Psoas muscle (tissue), 8 donors: ENCODE measurements at places on chromosomes 7 and 10. TPM values are rescaled to one million over a fixed set of nuclear protein-coding genes. Genes with fewer than 3 reads are reported as not detected.

The LIPJ gene
- total RNA-seq: 0.23 TPM

The TFEC gene
- 0.71 TPM for total RNA-seq

The RET gene
- total RNA-seq: 0.49 TPM

The GPR37 gene
- total RNA-seq: 0.22 TPM

The TWIST1 gene
- total RNA-seq: 0.32 TPM

The NPFFR1 gene
- total RNA-seq: not detected

The TSPAN33 gene
- total RNA-seq: 15.4 TPM

The RBM20 gene
- 14.2 TPM for total RNA-seq

The EPDR1 gene
- total RNA-seq: 51.9 TPM

The CUTC gene
- total RNA-seq: 108 TPM

The TRPV5 gene
- total RNA-seq: not detected

The POLR2J2 gene
- total RNA-seq: 2.9 TPM

The EN2 gene
- total RNA-seq: 0.52 TPM

The TMEM243 gene
- total RNA-seq: 2.6 TPM

The NEUROD6 gene
- not detected for total RNA-seq

The UTF1 gene
- total RNA-seq: not detected

The TACR2 gene
- total RNA-seq: 0.25 TPM

The DOCK4 gene
- 7.1 TPM for total RNA-seq

The GPR15LG gene
- not detected for total RNA-seq

The SFRP5 gene
- not detected for total RNA-seq

The SEMA3D gene
- 0.16 TPM for total RNA-seq

The C10orf71 gene
- 113 TPM for total RNA-seq

The STARD3NL gene
- 15.6 TPM for total RNA-seq

The ECHDC3 gene
- total RNA-seq: 42.5 TPM

The CRHR2 gene
- total RNA-seq: 0.42 TPM

The KCP gene
- total RNA-seq: 0.34 TPM

The CC2D2B gene
- total RNA-seq: 0.09 TPM

The SYT15 gene
- total RNA-seq: 2.4 TPM

The C10orf88 gene
- 4.3 TPM for total RNA-seq

The ZDHHC16 gene
- 23.3 TPM for total RNA-seq

The MYL7 gene
- 1.7 TPM for total RNA-seq

The VWDE gene
- 0.05 TPM for total RNA-seq

The GRM8 gene
- total RNA-seq: not detected

The CCDC6 gene
- total RNA-seq: 14.5 TPM

The BPGM gene
- 12.3 TPM for total RNA-seq

The ATOH7 gene
- total RNA-seq: not detected

The CLCN1 gene
- 10.9 TPM for total RNA-seq

The NACAD gene
- 1.3 TPM for total RNA-seq

The FOXI2 gene
- not detected for total RNA-seq

The FAM200A gene
- 5.4 TPM for total RNA-seq

The GHITM gene
- total RNA-seq: 261 TPM

The RNF32 gene
- total RNA-seq: not detected

The FAM185A gene
- total RNA-seq: 9.6 TPM

The FAM237B gene
- total RNA-seq: not detected

The CPA4 gene
- total RNA-seq: 1.2 TPM

The HOXA6 gene
- total RNA-seq: 3.7 TPM

The NME8 gene
- not detected for total RNA-seq

The TSPAN13 gene
- total RNA-seq: 9.5 TPM

The CXCL12 gene
- 24.4 TPM for total RNA-seq

The ZNF655 gene
- 30.9 TPM for total RNA-seq

The BLNK gene
- total RNA-seq: 1.1 TPM

The UPK3B gene
- total RNA-seq: 0.77 TPM

The LIPF gene
- not detected for total RNA-seq
